Naive thymus-derived CD8-positive, alpha-beta T cell (primary cell): ENCODE measurements at places on chromosomes 2 and 18.

GRCh38 chr2:22035361-22035830 is 911.6 kb downstream of the TDRD15 start:
- DNase-seq, result no peak

DNA sequence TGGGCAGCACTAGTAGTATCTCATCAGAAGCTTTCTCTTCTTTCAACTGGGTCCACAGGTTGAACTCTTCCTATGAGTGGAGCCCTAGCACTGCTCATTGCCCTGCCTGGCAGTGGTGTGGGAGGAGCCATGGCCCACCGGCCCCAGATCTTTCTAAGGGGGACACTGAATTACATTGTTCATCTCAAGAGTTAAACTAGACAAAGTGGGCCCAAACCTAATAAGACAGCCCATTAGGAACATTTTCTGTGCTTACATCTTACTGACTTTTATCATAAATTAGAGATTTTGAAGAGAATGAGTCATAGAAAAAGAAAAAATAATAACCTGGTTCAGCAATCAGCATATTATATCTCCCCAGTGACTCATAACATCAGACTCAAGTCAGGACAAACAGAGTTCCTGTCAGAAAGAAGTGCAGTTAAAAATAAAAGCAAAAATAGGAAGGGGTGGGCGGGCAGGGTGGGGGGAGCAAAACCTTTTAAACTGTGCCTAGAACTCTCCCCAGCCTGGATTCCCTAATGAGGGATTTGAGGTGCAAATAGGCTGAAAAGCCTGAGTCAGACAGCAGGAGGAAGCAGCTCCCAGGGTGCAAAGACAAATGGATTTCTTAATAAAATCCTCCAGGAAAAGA is 161.6 kb upstream of the TRIB2 start:
- no peak for DNase-seq

DNA sequence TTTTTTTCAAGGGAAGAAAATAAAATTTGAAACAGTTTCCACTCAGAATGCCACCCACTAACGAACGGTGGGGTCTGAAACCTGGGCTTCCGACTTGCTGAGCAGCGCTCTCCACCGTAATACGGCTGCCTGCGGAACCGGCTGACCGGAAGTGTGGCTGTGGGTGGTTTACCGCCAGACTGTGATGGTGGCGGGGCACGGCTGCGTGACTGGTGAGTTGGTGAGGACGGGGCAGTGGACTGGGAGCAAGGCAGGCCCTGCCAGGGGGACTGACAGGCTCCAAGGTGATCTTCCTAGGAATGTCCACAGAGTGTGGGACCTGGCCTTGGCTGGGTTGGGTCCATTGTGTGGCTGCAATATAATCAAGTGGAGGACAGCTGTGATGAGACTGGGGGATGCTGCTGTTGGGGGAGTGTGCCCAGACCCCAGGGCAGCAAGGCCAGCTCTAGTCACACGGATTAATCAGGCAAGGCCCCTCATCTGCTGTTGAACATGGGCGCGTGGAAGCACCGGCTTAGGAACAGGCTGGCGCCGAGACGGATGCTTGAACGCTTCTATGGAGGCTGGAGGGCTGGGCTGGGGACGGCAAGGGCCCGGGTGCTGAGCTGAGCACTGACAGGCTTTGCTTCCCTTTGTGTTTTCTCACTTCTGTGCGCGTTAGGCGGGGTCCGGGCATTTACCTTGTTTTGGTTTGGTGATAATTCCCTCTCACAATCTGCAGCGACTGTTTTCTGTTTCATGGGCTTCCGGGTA is 357.7 kb upstream of the SPRED2 start:
- no peak for DNase-seq

DNA sequence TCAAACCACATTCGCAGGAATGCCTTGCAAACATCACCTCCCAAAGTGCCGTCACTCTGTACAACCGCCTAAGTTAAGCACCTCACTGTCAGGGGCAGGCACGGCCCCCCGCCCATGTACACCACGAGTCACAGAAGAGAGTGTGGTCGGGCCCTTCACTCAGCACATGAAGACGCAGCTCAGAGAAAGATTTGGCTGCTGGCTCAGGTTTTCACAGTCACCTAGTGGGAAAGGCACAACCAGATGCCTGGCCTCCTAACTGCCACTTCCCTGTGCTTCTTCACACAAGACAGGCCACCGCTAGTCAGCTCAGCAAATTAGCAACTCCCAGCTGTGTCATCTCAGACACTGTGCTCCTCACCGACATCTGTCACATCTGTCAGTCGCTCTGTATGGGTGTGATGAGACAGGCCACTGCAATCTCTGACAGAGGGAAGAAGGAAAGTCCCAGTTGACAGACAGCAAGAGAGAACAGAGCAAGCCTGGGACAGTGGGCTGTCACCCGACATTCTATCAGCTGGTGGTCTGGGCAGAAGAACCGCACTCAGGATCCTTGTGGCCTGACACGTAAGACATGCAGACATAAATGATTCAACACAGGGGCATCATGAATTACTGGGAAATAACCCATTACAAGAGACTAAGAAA is 60.8 kb downstream of the CRACDL start:
- DNase-seq, result no peak

GRCh38 chr18:31419457-31419932 is 28.0 kb upstream of the DSG3 start:
- DNase-seq, result no peak

GRCh38 chr2:158634627-158635026 is 160.5 kb upstream of the DAPL1 start:
- DNase-seq, result no peak

- no peak for DNase-seq
These were observed 40.6 kb downstream of the FASTKD2 start for GRCh38 chr2:206805887-206806607.

DNA sequence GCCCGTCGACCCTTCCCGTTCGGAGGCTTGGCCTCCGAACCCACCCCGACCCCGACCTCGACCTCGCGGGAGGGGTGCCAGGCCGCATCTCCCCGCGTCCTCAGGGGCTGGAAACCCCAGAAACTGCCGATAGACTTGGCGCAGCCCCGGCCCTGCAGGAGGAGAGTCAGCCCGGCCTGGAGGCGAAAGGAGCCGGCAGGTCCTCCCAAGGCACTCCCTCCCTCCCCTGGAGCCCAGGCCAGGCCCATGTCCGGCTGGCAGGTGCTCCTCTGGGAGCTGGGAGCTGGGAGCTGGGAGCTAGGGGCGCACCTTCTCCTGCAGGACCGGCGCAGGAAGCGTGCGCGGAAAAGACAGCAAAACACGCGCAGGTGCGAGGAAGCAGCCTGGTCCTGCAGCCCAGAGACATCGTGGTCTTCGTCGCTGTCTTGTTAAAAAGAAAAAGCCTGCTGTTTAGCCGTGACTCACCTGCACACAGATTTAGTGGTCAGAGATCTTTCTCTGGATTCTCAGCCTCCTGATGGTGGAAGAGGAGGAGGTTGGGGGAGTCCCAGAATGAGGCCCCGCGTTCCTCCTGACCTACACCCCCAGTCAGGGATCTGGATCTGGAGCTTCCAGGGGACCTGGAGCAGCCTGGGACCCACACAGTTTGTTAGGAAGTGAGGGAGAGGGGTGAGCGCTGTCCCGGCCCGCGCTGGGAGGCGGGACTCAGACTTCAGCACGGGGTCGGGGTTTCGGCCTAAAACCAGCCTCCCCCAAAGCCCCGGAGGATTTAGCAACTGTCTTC is 660 bp upstream of the MBP start:
- DNase-seq, result no peak

- DNase-seq, result no peak
These were observed 4.3 kb downstream of the SMYD5 start for GRCh38 chr2:73218298-73218697.

DNA sequence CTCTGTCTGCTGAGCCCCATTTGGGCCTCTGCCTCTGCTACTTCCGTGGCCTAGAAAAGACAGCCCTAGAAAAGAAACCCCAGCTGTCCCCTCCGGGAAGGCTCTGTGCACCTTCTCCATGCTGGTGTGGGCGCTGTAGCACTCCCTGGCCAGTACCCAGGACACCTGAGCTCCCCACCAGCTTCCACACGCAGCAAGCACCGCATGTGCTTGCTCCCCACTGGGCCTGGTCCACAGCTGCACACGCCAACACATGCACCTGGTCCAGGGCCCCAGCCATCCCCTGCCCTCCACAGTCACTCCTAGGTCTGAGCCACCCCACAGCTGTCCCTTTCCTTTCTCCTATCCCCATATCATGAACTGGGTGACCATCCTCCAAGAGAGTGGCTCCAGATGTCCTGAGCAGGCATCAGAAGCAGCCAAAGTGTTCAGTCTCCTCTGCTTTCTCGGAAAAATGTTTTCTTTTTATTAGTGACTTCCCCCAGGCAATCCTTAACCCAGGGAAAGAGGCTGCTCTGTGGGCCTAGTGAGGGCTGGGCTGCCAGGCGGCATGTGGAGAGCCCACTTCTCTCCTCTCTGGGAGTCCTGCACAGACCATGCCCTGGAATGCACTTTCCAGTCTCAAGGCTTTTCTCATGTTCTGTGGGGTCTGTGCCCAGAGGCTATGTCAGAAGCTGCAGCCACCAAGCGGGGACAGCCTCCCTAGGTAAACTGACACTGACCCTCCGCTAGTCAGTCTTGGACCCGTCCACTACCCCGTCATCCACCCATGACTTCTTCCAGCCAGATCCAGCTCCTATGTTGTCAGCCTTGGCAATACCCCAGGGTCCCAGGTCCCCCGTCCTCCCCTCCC is 133.7 kb downstream of the KLHL29 start:
- no peak for DNase-seq

GRCh38 chr2:66587216-66587615 is 152.3 kb downstream of the MEIS1 start:
- DNase-seq, result no peak

- no peak for DNase-seq
These were observed 68.6 kb downstream of the EXOC6B start for GRCh38 chr2:72757177-72757775.

- no peak for DNase-seq
These were observed 65.7 kb downstream of the FMNL2 start for GRCh38 chr2:152400607-152401214.

DNA sequence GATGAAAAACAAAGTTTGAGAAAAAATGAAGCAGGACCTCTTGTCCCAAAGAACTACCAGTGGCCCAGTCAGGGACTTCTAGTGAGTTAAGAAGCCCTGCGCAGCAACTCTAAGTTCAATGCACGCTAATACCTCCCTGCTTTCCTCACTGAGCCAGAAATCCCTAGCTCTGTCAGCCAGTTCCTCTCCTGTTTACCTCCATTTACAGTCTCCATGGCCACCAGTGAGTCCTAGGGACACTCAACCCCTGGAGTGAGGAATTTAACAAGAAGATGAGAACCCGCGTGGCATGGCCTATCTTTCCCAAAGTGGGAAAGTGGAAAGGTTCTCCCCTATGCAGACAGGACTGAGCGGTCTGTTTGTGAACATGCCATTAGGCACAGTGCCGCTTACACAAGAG is 31.0 kb downstream of the MRPL33 start:
- DNase-seq, result no peak

DNA sequence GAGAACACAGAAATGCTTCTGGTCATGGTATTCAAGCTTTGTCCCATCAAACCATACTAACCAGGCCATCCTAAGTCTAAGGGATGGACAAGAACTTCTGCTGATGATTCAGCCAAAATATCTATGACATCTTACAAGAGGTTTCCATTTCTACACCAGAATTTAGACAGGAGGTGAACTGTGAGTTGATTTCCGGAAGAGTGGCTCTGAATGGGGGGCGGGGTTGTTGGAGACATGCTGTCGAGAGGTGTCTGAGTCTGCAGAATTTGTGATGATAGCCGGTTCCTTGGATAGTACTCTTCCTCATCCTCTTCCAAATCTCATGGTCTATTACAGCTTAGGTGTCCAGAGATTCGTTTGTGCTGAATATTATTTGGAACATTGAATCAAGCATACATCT is 408.7 kb upstream of the TCF4 start:
- no peak for DNase-seq

GRCh38 chr2:128292599-128293425 is 25.9 kb downstream of the HS6ST1 start:
- peak; percentile 57 for DNase-seq
